Erythroblast (primary cell): ENCODE measurements at places on chromosomes 13 and 19.
A peak's percentile ranks its signal among the peaks of the same experiment; 100 is the strongest.

GRCh38 chr13:50893211-50893852 is 16.3 kb upstream of the RNASEH2B start:
- DNase-seq, result no peak

- DNase-seq, result no peak
These were observed 3.8 kb downstream of the GADD45GIP1 start for GRCh38 chr19:12953138-12953798.

GRCh38 chr13:39016787-39017186 is 21.1 kb downstream of the PROSER1 start:
- DNase-seq, result peak; percentile 23

DNA sequence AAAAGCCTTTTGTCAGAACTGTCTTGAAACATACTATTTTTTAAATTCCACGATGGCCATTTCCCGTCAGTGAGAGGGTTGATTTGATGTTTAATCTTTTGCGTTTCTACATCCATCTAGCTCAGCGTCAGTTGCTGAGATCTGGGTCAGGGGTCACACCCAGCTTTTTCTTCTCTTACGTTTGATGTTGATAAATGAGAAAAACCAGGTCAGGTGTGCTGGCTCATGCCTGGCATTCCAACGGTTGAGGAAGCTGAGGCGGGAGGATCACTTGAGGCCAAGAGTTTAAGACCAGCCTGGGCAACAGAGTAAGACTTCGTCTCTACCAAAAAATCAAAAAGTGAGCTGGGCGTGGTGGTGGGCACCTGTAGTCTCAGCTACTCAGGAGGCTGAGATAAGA is 168.9 kb downstream of the PTPRS start:
- DNase-seq, result no peak

DNA sequence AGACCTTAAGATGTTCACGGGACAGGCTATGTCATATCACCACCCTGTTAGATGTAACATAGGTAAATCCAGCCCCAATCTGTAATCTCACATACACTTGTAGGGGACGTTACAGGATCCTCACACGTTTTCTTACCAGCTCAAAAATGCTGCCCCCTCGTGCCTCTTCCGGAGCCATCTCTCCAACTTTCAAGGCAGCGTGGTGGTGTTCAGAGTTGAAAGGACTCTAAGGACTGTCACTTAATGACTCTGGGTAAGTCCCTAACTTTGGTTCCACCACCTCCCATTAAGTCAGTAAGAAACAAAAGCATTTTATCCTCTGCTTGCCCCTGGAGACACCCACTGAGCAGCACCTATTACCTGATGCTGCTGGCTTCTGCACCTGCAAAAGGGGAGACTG is 4.4 kb downstream of the MED26 start:
- no peak for DNase-seq

DNA sequence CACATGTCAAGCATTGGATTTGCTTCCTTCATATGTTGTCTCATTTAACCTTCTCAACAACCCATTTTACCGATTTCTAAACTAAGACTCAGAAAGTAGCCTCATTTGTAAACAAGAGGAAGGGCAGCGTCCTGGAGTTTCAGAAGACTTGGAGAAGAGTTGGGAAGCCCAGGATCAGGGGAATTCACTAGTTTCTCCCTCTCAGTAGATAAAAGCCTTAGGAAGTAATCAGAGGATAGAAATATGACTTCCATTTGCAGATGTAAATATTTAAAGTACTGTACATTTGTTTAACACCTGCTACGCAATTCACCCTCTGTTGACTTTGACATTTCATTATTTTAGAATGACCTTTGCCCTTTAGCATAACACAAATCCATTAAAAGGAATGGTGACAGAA is 216.4 kb downstream of the DCT start:
- no peak for DNase-seq

GRCh38 chr19:2495651-2496316 is 19.9 kb downstream of the GADD45B start:
- DNase-seq, result no peak

DNA sequence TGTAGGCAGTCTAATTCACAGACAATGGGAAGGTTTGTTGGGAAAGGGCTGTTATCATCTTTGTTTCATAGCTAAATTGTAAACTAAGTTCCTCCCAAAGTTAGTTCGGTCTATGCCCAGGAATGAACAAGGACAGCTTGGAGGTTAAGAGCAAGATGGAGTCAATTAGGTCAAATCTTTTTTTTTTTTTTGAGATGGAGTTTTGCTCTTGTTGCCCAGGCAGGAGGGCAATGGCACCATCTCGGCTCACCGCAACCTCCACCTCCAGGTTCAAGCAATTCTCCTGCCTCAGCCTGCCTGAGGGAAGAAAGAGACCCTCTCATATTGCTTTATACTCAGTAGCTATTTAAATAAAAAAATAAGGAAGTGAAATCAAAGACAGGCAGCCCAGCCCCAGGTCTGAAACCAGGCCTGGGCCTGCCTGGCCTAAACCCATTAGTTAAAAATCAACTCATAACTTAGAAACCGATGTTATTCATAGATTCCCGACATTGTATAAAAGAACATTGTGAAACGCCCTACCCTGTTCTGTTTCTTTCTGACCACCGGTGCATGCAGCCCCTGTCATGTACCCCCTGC is 297.4 kb upstream of the SGCG start:
- DNase-seq, result no peak

- DNase-seq, result no peak
These were observed 117.6 kb downstream of the GGACT start for GRCh38 chr13:100470866-100471505.

DNA sequence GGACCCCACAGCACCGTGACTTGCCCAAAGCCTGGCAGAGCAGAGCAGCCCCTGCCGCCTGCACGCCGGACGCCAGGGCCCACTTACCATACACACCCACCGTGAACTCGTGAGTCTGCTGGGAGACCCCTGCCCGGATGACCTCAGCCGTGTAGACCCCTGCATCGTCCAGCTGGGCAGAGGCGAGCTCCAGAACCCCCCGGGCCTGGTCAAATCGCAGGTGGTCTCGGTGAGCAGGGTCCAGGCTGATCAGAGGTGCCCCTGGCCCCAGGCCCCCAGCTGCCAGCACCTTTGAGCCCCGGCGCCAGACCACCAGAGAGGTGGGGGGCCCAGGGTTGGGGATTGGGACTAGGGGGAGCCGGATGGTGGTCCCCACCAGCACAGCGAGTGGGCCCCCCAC is 873 bp downstream of the VSIG10L start:
- no peak for DNase-seq

GRCh38 chr13:40776681-40777165 is 5.7 kb upstream of the MRPS31 start:
- DNase-seq, result peak; percentile 52

DNA sequence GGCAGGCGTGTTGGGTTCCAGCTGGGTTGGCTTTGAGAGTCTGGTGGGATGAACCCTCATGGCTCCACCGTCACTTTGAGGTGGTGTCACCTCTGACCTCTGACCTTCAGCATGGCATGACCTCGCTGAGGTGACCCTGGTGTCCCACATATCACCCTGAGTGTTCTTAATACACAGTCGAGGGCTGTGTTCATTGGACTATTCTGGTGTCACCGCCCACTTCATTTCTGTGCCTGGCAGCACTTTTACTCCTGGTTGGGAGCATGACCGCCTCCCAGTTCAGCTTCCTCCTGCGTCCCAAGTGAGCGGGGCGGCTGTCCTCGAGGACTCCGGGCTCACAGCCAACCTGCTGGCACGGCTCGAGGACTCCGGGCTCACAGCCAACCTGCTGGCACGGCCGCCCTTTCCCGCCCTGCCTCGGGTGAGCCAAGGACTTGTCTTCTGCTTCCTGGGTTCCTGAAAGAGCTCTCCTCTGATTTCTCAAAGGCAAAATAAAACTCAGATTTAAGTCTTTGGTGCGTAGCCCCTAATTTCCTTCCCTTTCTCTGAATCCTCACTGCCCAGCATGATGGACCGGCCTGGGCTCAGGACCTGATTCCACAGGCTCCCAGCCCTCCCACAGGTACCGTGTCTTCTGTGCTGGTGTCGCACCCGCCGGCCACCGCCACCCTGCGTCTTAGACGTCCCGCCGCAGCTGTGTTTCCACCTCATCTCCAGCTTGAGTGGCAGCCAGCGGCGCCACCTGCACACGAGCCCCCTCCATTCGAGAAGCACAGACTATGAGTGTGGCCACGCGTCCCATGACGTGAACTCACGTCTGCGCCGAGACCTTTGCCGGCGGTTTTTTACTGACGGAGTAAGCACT is 10.4 kb downstream of the ATP4B start:
- DNase-seq, result no peak

DNA sequence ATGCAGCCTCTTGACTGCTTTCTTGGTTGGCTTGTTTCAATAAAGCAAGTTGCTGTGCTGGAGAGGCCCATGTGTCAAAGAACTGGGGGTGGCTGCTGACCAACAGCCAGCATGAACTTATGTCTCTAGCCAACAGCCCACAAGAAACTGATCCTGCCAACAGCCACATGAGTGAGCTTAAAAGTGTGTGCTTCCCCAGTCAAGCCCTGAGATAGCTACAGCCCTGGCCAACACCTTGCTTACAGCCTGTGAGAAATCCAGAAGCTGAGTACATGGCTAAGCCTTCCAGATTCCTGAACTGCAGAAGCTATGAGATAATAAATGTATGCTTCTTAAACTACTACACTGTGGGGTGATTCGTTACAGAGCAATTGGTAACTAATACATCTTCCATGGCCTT is 38.9 kb upstream of the IPO5 start:
- no peak for DNase-seq

DNA sequence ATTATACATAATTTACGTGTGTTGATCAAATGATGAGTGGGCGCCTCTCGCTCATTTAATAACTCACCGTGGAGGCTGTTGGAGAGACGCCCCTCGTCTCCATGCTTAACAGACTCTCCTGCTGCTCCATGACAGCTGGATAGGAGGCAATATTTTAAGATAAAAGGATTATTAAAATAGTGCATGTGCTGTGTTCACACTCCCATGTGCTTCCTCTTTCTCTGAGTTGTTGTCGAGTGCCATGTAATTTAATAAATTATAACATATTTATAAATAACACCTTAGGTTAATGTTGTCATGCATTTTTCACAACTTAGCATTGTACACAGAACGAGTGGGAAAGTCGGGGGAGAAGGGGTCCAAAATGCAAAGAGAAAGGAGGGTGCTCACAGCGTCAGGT is 161.4 kb upstream of the TSHZ3 start:
- no peak for DNase-seq

DNA sequence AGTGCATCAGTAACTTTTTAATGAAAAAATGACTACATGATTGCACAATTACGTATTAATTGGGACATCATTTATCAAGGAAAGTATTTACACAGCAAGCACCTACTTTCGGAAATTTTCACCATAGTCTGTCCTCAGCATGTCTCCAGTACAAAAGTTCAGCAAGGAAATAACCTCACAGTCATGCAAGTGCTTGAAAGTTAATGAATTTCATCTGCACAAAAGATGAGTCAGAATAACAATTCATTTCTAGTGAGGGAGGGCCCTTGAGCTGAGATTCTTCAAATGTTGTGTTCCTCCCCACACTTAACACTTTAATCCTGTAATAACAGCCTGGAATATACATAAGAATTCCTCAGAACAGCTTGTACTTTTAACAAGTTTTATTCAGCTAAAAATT is 49.0 kb upstream of the OXGR1 start:
- no peak for DNase-seq

- DNase-seq, result peak; percentile 72
These were observed 2.3 kb upstream of the C1QTNF9B start for GRCh38 chr13:23899555-23899954.

DNA sequence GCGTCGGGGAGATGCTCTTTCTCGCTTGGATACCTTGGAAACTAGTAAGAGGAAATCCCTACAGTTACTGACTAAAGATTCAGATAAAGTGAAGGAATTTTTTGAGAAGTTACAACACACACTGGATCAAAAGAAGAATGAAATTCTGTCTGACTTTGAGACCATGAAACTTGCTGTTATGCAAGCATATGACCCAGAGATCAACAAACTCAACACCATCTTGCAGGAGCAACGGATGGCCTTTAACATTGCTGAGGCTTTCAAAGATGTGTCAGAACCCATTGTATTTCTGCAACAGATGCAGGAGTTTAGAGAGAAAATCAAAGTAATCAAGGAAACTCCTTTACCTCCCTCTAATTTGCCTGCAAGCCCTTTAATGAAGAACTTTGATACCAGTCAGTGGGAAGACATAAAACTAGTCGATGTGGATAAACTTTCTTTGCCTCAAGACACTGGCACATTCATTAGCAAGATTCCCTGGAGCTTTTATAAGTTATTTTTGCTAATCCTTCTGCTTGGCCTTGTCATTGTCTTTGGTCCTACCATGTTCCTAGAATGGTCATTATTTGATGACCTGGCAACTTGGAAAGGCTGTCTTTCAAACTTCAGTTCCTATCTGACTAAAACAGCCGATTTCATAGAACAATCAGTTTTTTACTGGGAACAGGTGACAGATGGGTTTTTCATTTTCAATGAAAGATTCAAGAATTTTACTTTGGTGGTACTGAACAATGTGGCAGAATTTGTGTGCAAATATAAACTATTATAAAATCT is 2.7 kb upstream of the KCNRG start:
- no peak for DNase-seq

DNA sequence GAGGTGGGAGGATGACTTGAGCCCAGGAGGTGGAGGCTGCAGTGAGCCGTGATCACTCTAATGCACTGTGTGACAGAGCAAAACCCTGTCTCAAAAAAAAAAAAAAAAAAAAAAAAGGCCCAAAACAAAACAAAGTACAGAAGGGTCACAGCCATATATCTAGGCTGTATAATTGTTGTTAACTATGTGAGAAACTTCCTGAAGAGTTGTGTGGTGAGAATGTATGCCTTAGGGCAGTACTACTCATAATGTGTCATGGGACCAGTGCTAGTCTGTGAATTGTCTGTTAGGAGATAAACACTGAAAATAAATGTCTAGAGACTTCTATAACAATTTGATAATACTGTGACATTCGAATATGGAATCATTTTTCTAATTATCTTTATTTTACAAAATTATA is 43.1 kb downstream of the PAN3 start:
- DNase-seq, result no peak

DNA sequence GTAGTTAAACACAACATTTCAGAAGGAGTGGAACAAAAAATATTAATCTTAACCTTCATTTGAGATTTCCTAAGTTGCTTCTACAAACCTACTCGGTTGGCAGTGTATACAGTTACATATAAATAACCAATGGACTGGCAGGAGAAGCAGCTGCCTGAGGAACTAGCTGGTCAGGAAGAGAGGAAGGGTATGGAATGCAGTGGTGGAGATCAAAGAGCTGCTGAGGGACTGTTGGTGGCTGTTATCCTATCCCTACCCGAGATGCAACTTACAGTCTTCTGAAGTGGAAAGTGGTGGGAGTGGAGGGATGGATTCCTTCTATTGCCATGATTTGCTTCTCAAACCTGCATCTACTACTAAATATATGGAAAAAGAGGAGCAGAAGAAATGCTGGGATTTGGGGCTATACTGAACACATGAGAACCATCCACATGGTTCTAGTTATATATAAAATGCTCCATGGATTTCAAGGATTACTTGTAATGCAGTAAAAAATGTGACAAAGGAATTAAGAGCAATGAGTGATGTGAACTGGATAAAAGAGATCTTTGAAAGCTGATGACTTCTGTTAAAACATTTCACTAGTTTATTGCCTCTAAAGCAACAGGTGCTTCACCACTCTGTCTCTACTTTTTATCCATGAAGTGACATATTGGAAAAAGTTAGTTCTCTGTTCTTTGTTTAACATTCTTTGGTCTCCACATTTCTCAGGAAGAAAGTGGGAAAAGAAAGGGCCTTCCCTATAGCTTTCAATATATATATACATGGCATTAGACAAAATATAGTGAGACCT is 29.9 kb downstream of the MICU2 start:
- no peak for DNase-seq

- peak; percentile 16 for DNase-seq
These were observed 51.1 kb downstream of the LMO7 start for GRCh38 chr13:75687150-75687763.
